ENCODE measurements at places on chromosomes 1 and 21.

- no peak for DNase-seq
These were observed 107.4 kb upstream of the COA6 start for GRCh38 chr1:234265861-234266260.

DNA sequence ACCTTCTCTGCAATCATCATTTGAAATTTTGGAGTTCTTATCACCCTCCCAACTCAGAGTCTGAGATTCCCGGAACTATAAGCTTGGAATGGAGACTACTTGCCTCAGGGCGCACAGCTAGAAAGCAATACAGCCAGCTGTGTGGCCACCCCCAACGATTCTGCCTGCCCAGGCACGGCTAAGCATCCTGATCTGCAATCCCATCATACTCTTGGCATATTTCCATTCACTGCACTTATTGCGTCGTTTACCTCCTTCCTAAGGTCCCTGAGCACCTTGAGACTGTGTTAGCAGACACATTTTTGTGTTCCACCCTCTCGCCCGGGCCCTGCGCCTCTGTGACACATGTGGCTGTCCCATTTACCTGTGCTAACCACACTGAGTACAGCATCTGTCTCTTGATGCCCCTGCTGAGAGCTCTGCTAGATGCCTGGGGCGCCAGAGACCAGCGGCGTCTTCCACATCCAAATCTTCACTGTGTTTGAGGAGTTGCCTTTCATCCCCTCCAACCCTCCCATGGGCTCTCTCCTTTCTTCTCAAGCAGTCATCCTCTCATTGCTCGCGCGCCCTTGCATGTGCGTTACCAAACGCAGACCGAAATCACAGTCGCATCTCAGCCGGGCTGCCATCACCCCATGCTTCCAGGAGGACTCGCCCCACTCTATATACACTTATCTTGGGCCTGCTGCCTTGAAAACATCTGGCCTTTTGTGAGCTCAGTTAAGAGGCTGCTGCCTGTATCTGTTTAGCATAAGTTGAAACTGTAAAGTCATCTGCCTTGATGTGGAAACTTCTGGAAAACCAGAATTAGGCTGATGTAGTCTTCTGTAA lies 3.5 kb upstream of the CLDN19 start:
- DNase-seq = no peak

GRCh38 chr1:115757326-115757725 lies 11.2 kb downstream of the CASQ2 start:
- no peak for DNase-seq

- no peak for DNase-seq
These were observed 79.5 kb upstream of the SLC45A1 start for GRCh38 chr1:8238141-8239038.

GRCh38 chr1:84246213-84246612 lies 55.3 kb upstream of the SAMD13 start:
- no peak for DNase-seq

DNA sequence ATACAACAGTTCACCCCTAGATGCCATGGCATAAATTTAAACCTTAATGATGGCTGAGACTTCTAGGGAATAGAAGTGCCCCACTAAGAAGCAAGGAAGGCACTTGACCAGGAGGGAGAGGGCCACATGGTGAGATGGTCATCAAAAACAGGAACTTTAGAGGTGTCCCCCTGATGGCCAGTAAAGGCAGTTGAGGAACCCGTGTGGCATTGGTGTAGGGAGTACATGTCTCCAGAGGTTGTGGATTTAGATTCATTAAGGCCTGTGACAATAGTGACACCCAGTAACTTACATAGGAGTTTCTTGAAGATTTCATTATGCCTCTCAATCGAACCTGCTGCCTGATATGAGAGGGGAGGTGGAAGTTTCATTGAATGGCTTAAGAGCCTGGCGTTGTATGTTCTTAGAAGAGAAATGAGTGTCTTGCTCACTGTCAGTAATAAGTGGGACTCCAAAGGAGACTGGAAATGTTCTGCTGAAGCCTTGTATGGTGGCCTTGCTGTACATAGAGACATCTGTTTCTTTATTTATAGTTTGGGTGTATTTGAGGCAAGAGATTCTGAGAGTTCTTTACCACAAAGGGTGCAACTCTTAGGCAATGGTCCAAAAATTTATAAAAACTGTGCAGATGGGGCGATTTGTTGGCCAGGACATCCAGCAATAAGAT lies 27.9 kb downstream of the EDARADD start:
- no peak for DNase-seq

- DNase-seq = no peak
These were observed 14.8 kb upstream of the LSS start for GRCh38 chr21:46243325-46243724.

DNA sequence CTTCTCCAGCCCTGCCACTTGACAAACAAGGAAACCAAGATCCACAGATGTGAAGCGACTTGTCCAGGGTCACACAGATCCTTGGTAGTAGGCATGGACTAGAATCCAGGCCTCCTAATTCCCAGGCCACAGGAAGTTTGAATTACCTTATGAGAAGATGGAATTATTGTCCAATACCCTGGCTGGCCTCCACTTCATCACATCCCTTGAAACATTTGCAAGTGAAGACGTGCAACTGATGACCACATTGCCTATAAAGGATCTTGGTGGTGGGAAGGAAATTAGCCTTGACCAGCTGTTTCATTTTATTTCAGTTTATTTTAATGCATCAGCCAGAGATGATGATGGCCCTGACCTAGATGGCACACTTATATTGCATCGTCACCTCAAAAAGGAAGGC lies 165.8 kb upstream of the CAMK1G start:
- DNase-seq = no peak

DNA sequence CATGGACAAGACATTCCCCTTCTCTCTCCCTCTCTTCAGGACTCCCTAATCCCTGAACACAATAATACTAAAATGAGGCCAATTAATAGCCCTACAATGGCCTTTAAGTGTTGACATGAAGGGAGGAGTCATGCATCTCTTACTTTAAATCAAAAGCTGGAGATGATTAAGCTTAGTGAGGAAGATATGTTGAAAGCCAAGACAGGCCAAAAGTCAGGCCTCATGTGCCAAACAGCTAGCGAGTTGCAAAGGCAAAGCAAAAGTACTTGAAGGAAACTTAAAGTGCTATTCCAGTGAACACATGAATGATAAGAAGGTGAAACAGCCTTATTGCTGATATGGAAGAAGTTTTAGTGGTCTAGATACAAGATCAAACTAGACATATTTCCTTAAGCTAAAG lies 49.5 kb upstream of the CD46 start:
- DNase-seq = no peak

Measured in HL-60 (cell line).